Sigmoid colon (tissue), 7 donors: ENCODE measurements at places on chromosomes 1 and 21. TPM values are rescaled to one million over a fixed set of nuclear protein-coding genes. Genes with fewer than 3 reads are reported as not detected.

LSS gene
- polyA plus RNA-seq: 17.4 TPM

NTNG1 gene
- polyA plus RNA-seq: under 0.01 TPM

DNA sequence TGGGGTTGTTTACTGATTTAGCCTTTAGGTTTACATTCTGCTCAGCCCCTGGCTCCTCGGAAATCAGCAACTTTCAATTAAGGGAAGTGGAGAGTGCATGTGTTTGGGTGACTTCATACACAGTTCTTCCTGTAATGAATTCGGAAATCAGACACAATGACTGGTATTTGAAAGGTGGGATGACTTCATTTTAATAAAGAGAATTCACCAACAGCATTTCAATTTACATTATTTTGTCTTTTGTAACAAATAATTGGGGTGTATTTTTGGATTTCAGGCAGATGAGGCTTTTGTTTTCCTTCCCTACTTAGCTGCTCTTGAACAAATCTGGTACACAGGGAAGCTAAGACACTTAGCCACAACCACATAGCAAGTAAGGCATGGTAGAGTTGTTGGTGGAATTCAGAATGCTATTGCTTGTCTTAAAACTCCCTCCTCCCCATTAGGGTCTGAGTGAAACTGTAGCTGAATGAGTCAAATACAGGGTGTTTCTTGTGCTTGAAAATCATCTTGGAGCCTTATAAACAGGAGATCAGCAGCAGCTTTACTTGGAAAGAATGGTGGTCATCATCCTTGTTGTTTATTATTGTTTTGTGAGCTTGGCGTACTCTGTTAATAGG lies 917 bp downstream of the STX12 start:
- DNase-seq: no peak

- DNase-seq: no peak
Measured at GRCh38 chr1:18316764-18317163, 164.0 kb upstream of the KLHDC7A start.

DNA sequence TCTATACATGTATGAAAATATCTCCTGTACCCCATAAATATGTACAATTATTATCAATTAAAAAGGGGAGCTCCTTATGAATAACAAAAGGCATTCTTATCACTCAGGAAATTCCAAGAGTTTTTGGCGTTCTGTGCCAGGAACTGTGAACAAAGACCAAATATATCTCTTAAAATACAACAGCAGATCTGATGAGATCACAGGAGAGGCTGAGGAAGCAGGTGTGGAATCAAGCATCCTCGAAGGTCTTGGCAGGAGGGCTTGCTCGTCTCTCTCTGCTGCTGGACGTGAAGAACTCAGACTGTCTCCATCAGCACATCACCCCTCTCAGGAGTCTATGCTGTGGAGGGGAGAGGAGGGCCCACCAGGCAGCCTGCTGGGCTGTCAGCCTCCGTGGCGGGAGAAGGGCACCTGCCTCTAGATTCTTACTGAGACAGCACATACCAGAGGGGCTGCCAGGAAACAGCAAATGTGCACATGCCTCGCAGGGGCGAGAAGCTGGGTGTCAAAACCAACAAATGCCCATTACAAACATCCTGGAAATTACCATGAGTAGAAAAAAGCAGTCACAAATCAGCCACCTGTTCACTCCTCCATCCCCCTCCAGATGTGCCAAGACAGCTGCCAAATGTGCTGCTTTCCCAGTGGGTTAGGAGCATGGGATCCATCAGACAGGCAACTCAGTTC lies 30.8 kb upstream of the FAM89A start:
- DNase-seq: no peak

DNA sequence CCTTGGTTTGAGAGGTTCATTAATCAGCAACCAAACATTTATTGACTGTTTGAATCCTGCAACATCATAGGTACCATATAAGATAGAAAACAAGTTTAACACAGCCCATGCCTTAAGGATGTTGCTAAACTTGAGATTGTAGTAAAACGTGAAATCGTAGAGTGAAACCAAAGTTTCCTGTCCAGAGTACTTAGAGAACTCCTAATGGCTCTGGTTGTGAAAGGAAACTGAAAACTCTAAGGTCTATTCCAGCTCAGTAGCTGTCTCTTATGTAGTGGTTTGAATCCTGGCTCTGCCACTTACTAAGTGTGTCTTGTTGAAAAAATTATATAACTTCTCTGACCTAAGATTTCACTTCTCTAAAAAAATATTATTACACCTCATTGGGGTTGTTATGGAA lies 310.9 kb downstream of the NTNG1 start:
- DNase-seq: no peak
